ENCODE measurements at places on chromosomes 13 and 19. TPM values are rescaled to one million over a fixed set of nuclear protein-coding genes. Genes with fewer than 3 reads are reported as not detected.
A peak's percentile ranks its signal among the peaks of the same experiment; 100 is the strongest.

DNA sequence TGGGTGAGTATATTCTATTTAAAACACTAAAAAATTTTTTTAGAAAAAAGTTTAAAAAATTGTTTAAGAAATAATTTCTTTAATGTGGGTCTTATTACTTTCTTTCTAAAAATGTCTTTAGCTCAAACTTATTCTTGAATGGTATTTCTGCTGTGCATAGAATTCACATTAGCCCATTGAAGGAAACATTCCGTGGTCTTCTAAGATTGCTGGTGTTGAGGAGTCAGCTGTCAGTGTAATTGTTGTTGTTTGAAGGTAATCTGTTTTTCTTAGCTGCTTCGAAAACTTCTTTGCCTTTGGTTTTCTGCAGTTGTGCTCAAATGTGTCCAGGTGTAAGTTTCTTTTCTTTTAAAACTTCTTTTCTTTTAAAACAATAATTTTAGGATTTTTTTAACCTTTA is 85.4 kb upstream of the KLF12 start:
- DNase-seq = no peak

- DNase-seq = no peak
Observed at GRCh38 chr19:3899531-3900294, 19.2 kb downstream of the ATCAY start.

DNA sequence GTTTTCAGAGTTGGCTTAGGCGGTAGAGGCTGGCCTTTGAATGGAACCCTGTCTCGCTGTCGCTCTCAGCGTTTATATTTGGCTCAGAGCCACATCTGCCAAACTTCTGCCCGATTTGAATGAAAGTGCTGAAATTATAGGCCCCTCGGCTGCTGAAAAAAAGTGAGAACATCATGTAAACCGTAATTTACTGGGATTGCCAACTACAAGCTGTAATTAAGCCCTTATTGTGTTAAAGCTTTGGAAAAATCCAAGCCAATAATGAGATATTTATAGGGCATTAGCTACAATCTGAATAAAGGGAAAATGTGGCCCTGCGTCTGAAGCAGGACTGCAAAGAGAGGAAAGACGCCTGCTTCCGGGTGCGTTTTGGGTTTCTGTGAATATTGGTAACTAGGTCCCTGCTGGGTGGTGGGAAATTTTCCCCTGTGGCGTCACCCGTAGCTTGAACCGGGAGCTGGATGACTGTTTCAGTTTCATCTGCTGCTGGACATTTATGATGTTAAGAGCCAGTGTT is 9.9 kb downstream of the DNM2 start:
- no peak for DNase-seq

DNA sequence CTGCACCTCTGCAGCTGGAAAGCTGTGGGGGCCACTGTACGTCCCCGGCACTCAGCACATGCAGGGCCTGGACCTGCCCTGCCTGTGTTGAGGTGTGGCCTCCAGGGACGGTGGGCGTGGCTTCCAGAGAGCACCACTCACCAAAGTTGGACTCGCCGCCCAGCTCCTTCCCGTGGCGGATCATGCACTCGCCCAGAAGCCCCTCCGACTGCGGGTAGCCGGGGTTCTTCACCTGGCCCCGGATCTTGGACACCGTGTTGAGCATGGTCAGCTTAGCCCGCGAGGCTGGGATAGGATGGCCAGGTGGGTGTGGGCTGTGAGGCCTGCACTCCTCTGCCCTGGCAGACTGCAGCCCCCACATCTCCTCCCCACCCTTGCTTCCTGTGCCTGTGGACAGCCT is 22.0 kb downstream of the MPND start:
- DNase-seq = no peak

DNA sequence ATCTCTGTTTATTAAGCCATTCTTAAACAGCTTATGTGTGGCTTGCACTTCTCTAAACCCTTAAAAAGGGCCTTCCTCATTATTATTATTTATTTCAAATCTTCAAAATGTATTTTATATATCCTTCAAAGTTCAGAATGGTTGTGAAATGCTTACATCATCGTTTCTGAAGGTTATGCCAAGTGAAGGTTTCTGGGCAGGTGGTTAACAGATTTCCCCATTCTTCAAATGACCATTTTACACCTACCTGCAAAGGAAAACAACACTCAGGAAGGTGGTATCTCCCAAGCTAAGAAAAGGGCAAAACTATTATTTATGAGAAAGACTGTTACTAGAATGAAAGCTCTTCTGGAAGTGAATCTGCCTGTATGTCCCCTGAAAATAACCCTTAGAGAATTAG is 191.6 kb downstream of the SHISA2 start:
- DNase-seq = no peak

- DNase-seq = no peak
Observed at GRCh38 chr13:74200081-74200480, 65.9 kb upstream of the KLF12 start.

DNA sequence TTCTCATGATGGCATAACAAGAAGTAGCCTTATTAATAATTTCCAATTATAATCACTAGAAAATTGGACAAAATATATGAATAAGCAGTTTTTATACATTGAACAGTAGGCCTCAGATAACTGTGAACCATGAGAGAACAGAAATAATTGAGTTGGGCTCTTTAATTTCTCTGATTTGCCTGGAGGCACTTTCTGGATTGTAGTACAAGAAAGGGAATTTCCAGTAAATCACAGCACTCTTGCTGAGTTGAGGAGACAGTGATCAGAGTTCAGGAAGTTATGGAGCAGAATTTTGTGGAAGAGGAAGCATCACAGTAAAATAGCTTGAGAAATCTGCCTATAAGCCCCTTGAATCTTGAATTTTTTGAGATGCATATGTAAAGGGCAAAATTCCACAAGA is 216.2 kb downstream of the MAB21L1 start:
- no peak for DNase-seq

- DNase-seq = peak; percentile 8
Observed at GRCh38 chr19:45641274-45642105, 2.3 kb upstream of the EML2 start.

GRCh38 chr19:29927944-29928625 is 14.0 kb upstream of the URI1 start:
- DNase-seq = no peak

GRCh38 chr13:37608750-37609339 is 10.3 kb upstream of the POSTN start:
- DNase-seq = no peak

- DNase-seq = no peak
Observed at GRCh38 chr13:62629618-62630017, 1214.0 kb upstream of the PCDH20 start.

DNA sequence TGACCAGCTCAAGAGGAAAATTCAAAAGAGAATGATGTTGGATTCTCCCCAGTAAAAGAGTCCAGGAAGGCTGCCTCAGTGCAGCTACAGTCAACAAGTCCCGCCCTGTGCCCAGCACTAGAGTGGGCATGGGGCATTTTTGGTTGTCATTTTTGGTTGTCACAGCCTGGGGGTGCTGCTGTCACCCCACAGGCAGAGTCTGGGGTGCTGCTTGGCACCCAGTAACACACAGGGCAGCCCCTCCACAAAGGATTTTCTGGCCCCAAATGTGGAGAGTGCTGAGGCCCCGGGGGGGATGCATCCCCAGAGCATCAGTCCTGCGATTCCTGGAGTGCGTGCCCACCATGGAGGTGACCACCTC is 28.2 kb upstream of the TMEM255B start:
- DNase-seq = no peak

DNA sequence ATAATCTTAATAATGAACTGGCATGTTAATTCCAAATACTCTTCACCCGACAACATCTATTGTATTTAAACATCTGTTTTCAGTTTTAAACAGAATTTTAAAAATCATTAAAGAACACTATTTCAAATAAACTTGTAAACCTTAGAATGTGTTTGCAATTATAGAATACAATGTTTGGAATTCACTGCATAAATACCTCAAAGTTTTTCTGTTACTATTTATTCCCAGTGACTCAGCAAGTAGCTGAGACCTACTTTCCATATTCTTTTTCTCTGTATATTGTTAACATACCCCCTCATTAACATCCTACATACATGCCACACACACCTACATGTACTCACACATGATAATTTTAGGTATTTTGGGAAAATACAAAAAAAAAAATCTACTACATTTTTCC is 1134.3 kb downstream of the SLITRK1 start:
- DNase-seq = no peak

GRCh38 chr13:30968846-30969245 is 36.4 kb downstream of the TEX26 start:
- no peak for DNase-seq

THSD1 gene
- total RNA-seq = 15.0 TPM

ZSCAN4 gene
- not detected for total RNA-seq

POU4F1 gene
- under 0.01 TPM for total RNA-seq

LCP1 gene
- 8.0 TPM for total RNA-seq

BCL3 gene
- total RNA-seq = not detected

TEX101 gene
- not detected for total RNA-seq

Measured in occipital lobe (tissue), 3 donors.